Cortex of kidney (tissue), 1 donor: ENCODE measurements at places on chromosomes 3 and 15.

DNA sequence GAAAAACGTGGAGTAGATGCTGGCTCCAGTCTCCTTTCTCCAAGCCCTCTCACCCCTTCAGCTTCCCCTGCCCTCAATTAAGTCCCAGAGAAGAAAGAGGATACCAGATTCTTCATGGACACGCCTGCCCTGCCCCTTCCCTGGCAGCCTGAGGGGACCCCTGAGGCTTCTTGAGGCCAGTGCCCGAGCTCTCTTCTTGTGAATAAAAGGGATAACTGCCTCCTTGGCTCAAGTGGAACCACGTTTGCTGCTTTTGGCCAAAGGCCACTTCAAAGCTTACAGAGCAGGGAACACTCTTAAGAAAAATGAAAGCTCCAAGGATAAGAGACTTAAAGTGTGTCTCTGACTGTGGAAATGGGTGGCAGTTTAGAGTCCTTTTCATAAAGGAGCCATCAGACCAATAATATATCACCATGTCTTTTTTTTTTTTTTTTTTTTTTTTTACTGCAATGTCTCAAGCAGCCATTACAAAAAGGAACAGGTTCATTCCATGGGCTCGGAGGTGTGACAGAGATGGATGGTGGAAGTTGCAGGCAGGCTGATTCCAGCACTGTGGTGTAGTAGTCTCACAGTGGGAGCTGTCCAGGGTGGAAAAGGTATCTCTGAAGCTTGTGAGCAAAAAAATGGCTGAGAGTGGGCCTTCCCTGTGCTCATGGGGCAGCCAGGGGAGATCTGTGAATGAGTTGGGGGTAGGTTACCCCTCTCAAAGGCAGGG, 108.8 kb downstream of the SEMA5B start:
- no peak for DNase-seq

GRCh38 chr3:63060412-63060811, 185.2 kb upstream of the CADPS start:
- no peak for DNase-seq

DNA sequence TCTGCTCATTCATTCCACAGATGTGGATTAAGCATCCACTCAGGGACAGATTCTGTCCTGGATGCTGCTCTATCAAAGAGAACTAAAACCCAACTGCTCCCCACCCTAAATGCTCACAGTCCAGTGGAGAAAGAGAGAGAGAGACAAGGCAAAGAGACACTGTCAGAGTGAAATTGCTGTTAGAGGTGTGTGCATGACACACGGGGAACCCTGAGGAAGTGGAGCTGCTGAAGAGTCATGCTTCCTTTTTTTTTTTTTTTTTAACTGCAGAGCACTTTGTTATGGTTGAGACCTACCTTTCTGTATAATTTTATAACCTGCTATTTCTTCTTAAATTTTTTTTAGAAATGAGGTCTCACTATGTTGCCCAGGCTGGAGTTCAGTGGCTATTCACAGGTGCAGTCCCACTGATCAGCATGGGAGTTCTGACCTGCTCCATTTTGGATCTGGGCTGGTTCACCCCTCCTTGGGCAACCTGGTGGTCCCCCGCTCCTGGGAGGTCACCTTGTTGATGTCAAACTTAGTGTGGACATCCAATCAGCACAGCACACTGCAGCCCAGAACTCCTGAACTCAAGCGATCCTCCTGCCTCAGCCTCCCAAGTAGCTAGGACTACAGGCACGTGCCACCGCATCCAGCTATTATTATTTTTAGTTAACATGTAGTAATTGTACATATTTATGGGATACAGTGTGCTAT, 18.2 kb upstream of the PSTPIP1 start:
- no peak for DNase-seq

DNA sequence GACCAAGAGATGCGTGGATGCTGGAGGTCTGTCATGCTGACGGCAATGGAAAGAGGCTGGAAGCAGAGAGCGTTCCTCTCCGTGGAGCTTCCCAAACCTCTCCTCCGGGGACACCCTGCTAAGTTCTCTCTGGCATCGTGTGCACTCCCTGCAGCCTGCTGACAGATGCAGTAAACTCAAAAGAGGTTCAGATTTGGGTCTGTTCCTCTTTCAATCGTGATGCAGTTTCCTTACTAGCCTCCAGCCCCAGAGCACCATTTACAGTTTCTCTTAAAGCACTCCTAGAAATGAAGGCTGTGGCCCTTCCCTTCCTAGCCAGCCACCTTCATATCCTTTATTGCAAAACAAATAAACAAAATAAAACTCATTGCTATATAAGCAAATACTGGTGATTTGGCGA, 47.3 kb upstream of the LRRC58 start:
- no peak for DNase-seq

DNA sequence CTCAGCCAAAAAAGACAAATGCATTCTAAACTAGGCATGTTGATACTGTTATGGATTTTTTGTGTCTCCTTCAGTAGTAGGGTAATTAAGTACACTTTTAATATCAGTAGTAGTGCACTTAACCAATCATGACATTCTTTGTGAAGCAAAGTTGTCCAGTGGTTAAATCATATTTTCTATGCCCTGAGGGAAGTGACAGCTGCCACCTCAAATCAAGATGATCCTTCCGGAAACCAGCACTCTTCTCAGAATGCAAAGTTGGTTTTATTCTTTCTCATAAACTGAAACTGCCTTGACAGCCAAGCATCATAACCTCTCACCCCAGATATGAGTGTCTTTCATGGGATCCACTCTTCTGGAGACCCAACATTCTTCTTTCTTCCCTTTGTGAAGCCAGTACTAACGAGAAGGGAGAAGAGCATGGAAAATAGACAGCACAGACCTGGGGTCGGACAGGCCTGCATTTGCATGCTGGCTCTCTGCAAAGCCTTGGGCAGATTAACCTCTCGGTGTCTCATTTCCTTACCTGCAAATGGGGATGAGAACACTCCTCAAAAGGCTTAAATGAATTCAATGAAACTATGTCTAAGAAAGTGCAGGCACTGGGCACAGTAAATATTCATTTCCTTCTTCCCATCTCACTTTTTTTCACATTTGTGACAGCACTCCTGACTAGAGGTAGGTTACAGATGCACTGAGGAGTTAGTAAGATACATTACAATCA, 13.2 kb downstream of the AAGAB start:
- no peak for DNase-seq

GRCh38 chr3:51961602-51962569, 5.4 kb downstream of the PCBP4 start:
- DNase-seq = no peak

GRCh38 chr15:41284427-41285177, 47.8 kb downstream of the OIP5 start:
- DNase-seq = no peak

GRCh38 chr3:187973977-187974870, 179.7 kb upstream of the LPP start:
- no peak for DNase-seq

- DNase-seq = no peak
These were observed 339.0 kb downstream of the EPHB1 start for GRCh38 chr3:135133905-135134683.

- no peak for DNase-seq
These were observed 24.3 kb downstream of the PGPEP1L start for GRCh38 chr15:98983334-98983733.

DNA sequence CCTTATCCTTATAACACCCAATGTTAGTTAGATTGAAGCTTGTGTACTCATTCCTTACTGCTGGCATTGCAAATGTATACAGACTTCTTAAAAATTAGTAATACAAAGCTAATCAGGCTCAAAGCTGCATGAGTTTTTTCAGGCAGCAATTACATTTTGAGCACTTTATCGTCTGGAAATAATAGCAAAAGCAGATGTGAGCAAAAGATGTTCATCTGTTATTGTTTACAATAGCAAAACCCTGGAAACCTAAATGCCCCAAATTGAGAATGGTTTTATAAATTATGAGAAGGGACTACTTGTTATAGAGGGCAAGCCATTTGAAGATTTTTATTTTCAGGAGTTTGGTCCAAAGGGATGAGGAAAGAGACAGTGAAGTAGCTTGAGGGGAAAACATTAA, 126.4 kb downstream of the GADL1 start:
- DNase-seq = no peak

GRCh38 chr3:46029953-46030543, 2.8 kb upstream of the XCR1 start:
- no peak for DNase-seq

GRCh38 chr3:196514913-196515621, at the start of gene SMCO1:
TSS of gene SMCO1 (minus strand) at chr3:196515346. CDS start at chr3:196515209, 137 bp downstream.
- no peak for DNase-seq

DNA sequence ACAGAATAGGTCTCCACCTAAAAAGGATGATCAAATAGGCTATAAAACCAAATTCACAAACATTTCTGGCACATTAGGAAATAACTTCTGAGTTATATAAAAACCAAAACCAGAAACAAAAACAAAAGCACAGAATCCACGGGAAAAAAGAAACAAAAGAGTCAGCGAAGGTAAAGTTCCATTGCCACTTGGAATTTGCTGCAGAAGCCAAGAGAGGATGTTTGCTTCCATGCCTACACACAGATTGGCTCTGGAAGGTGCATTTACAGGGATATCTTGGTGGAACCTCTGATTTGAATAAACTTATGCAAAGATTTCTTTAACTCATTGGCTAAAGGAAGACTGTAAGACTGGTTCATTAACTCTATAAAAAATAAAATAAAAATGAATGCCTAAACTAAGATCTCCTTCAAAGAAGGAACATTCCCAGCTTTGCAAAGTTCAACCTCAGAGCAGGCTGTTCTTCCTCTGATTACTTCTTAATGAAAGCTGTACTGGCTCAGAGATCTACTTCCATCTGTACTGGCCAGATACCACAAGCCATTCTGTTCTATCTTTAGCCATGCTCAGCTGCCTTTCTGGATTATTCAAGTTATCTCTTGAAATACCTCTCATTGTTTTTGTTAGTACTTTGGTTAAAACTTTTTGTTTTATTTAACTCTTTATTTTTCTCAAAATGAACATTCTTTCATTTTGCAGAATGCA, 537.5 kb upstream of the CCDC54 start:
- no peak for DNase-seq

DNA sequence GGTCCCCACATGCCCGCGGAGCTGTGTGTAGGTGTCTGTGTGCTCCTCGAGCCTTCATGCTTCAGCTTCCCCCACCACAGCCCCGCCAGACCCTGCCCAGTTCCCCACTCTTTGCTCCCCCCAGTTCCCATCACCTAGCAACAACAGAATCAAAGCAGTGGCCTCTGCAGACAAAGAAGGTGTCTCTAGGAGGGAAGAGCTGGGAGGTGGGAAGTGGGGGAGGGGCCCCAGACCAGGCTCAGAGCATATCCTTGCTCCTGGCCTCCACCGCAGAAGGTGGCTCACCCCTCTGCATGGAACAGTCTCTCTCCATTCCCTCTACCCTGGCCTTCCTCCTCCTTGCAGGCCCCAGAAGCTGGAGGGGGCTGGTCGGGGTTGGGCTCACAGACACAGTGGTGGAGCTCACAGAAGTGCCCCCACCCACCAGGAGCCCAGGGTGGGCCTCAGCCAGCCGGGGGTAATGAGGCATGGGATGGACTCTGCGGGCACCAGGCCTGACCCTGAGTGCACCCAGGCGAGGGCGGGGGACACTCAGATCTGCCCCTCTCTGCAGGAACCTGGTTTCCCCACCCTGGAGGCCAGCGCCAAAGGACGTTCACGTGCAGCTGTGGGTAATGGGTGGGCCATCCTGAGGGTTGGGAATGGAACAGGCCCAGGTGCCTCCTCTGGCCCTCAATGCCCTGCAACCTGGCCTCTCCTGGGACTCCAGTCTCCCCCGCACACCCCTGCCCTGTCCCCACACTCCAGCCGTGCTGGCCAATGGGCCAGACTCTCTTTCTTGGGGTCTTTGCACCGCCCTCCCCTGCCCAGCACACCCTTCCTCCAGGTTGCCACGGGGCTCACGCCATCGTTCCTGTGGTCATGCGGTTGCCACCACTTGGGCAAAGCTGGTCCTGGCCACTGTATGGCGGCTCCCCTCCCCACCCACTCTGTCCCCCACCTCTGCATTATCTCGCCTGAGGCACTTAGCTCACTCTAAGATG, 53.4 kb downstream of the TPRA1 start:
- DNase-seq = no peak

DNA sequence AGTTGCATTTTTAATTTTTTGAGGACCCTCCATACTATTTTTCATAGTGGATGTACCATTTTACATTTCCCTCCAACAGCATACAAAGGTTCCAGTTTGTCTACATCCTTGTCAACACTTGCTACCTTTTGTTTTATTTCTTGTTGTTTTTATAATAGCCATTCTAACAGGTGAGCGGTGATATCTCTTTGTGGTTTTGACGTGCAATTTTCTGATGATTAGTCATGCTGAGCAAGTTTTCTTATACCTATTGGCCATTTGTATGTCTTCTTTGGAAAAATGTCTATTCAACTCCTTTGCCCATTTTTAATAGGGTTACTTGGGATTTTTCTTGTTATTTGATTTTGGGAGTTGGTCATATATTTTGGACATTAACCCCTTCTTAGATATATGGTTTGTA, 187.0 kb downstream of the CDIN1 start:
- DNase-seq = no peak

DNA sequence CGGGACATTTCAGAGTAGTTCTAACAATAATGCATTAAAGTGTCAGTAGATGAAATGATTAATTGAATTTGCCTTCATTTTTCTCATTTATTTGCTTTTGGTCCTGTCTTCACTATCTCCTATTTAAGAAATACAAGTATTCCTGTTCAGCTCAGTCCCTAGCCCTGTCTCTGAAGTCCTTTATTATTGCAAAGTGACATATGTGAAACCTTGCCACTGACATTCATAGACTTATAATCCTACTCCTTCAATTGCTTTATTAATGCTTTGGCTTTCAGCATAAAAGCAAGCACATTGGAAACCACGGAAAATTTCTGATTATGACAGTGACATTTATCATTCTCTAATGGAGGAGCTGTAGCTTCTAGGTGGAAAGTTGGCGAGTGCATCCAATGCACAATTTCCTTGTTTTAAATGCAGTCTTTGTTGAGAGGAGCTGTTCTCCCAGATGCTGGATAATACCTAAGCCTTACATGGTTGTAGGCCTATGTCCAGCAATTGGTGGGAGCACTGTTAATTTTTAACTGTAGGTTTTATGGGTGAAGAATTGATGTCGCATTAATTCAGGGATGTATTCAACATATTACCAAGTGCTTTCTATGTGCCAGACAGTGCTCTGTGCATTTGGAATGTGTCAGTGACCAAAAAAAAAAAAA, 337.8 kb downstream of the FEZF2 start:
- no peak for DNase-seq

- no peak for DNase-seq
These were observed 53.3 kb downstream of the TIPARP start for GRCh38 chr3:156727519-156728205.

GRCh38 chr15:62392376-62392775, 227.3 kb upstream of the C2CD4B start:
- no peak for DNase-seq
